ENCODE measurements at places on chromosomes 3 and 15.
A peak's percentile ranks its signal among the peaks of the same experiment; 100 is the strongest.

DNA sequence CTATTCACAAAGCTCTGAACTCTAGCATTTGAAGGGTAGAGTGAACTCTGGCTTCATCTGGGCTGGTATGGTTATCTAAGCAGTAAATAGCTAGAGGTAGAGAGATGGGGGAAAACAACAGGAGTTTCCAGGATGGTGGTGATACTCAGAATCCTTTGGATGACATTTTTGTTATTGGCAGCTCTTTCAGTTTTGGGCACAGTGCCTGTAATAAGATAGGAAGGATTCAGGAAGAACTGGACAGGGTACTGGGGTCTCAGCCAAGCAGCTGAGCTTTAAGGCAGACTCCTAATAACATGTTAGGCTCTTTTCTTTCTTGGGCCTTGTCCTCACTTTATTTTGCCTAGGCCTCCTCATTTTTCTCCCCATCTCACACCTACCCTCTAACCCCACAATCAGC is 338.5 kb downstream of the CADM2 start:
- ATAC-seq: no peak

GRCh38 chr3:185188816-185189215 is 36.0 kb upstream of the C3orf70 start:
- no peak for ATAC-seq

GRCh38 chr3:152268555-152269055 is at the start of gene MBNL1:
MBNL1 (plus strand) TSS chr3:152268929; CDS start chr3:152300194, 31,265 bp downstream.
- ATAC-seq: peak; percentile 75

- ATAC-seq: no peak
These were observed 12.2 kb upstream of the TRMT10C start for GRCh38 chr3:101549473-101549872.

- peak; percentile 41 for ATAC-seq
These were observed 159.8 kb upstream of the MITF start for GRCh38 chr3:69579306-69580041.

DNA sequence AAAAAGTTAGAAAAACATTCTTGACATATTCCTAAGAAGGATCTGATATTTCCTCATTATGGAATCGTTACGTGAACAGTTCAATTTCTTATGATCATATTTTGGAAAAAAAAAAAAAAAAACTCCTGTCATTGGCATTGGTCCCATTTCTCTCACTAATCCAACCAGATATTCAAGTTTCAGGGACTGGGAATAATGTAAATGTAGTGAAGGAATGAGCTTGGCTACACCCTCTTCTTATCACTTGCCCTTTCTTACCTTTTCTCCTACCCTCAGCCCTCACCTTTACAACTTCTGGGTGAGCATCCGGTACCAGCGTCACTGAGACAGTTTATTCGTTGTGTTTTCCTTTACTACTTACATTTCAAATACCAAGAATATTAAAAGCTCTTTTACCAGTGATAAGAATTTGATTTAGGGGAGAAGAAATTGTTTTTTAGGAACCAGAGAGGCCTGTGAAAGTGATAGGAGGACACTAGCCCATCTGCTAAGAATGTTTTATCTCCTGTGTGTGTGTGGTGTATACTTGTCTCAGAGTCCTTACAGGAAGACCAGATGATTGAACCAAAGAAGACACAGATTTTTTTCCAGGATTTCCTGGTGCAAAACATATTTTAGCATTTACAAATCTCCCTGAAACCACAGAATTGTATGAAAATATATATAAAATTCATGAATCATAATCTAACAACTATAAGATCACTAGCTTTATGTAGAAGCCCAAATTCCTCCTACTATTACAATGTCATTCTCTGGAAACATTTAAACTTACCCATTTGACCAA is 946.7 kb downstream of the ZPLD1 start:
- ATAC-seq: no peak

DNA sequence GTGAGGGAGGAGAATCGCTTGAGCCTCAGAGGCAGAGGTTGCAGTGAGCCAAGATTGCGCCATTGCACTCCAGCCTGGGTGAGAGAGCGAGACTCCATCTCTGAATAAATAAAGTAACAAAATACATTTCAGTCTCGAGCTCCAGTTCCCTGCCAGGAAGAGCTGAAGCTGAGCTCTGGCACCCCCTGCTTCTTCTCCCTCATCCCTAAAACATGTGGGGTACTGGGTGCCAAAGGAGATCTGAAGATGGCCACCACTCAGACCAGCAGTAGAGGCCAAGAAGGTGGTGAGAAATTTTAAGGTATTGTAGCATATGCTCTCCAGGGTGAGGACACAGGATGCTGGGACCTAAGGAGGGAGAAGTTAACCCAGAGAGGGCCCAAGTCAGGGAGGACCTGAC is 75.0 kb upstream of the CGNL1 start:
- ATAC-seq: no peak
